NCI-H524 (cell line): ENCODE measurements at places on chromosomes 16 and 17.
A peak's percentile ranks its signal among the peaks of the same experiment; 100 is the strongest.

DNA sequence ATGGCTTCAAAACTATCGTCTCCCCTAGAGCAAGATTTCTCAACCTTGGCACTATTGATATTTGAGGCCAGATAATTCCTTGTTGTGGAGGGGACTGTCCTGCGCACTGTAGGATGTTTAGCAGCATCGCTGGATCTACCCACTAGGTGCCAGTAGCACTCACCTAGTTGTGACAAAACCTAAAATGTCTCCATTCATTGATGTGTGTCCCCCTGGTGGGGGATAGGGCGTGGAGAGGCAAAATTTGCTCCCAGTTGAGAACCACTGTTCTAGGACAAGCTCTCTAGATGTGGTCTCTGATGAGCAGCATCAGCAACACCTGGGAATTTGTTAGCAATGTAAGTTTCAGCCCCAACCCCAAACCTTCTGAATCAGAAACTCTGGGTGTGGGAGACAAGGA, 259.0 kb downstream of the XYLT1 start:
- DNase-seq, result peak; percentile 54

DNA sequence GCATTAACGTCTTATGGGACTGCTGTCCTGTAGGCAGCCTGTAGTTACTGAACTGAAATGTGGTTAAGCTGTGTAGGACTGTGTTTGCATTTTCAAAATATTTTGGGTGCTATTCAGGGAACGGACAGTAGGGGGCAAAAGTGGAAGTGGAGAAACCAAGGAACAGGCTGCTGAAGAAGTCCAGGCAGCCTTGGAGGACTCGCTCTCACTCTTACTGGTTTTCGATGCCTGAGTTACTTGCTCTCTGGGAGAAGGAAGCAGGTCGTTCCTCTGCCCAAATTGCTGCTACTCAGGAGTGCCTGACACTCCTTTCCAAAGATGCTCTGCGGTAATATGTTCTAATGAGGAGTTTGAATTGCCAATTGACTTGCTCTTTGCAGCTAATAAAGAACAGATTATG, 64.5 kb upstream of the RBFOX1 start:
- DNase-seq, result no peak

DNA sequence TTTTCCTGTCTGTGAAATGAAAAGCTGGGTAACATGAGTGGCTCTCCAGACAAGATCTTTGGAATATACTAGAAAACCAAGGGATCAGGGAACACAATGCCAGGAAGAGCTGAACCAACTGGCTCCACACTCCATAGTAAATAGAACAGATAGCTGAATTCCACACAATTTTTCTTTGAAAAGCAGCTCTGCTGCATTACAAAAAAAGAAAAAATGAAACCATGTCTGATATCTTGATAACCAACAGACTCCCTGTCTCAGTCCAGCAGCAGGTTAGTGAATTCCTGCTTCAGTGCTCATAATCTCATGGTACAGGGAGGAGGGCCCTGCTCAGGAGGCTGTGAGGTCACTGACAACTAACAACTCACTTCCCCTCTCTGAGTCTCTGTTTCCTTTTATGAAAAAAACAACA, 97.1 kb downstream of the CDH11 start:
- no peak for DNase-seq

DNA sequence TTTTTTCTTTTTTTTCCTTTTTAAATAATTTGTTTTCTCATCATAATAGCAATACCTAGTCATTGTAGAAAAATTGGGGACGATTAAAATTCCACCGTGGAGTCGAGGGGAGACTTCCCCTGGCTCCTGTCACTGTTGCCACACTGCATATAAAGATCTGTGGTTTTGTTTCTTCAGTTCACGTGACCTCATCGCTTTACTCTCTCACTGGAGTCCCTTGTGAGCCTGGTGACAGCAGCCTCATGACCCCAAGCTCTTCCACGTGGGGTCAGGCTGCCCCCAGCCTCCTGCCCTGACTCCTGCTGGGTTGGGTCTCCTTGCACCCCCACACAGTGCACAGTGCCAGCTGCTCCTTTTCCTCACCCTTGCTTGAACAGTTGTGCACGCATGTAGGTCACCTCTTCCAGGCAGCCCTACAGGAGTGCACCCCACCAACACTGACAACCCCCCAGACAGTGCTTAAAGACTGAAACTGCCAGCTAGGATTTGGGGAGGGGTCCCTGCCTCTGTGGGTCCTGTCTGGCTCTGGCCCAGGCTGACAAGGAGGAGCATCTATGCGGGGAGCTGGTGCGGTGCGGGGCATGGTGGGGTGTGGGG, 7.3 kb upstream of the METRNL start:
- no peak for DNase-seq

DNA sequence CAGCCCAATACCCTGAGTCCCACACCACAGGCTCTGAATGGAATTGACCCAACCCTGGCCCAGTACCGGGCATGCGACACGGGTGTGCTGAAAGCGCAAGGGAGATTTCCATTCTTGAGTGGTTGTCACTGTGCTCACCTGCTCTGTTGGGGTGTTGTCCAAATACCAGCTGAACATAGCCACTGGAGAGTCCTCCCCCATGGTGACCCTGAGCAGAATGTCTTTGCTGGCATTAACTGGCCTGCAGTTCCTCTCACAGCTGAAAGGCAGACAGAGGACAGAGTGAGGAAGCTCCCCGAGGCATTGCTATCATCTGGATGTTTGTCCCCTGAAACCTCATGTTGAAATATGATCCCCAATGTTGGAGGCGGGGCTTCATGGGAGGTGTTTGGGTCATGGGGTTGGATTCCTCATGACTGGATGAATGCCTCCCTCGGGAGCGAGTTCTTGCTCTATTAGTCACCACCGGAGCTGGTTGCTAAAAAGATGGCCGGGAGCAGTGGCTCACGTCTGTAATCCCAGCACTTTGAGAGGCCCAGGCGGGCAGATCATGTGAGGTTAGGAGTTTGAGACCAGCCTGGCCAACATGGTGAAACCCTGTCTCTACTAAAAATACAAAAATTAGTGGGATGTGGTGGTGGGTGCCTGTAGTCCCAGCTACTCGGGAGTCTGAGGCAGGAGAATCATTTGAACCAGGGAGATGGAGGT, 57.3 kb upstream of the BCO1 start:
- DNase-seq, result peak; percentile 64
